GM23248 (cell line): ENCODE measurements at places on chromosomes 1 and 21. TPM values are rescaled to one million over a fixed set of nuclear protein-coding genes. Genes with fewer than 3 reads are reported as not detected.
A peak's percentile ranks its signal among the peaks of the same experiment; 100 is the strongest.

Gene SFN
- total RNA-seq: not detected in 2 replicates

Gene USP25
- total RNA-seq: 36.0 and 41.5 TPM in 2 replicates

Gene PGLYRP3
- not detected in 2 replicates for total RNA-seq

Gene ASCL5
- not detected in 2 replicates for total RNA-seq

Gene ACTL8
- 0.11 TPM in 1 of 2 replicates, not detected in the other for total RNA-seq

DNA sequence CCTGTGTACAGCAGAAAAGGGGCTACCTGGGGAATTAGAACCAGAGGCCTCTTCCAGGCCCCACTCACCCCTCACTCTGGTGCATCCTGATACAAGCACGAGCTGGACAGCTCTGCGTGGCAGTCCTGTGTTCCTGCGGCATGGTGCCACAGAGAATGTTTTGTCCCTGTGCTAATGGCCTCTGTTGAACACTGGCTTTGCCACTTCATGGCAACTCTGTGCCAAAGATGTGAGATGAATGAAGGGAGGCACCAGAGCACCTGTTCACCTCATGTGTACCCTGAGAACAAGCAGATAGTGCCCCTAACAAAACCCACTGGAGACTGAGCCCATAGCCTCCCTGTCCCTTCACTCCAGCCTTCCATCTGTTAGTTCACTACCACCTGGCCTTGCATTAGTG lies 199.3 kb upstream of the COA6 start:
- no peak for DNase-seq

DNA sequence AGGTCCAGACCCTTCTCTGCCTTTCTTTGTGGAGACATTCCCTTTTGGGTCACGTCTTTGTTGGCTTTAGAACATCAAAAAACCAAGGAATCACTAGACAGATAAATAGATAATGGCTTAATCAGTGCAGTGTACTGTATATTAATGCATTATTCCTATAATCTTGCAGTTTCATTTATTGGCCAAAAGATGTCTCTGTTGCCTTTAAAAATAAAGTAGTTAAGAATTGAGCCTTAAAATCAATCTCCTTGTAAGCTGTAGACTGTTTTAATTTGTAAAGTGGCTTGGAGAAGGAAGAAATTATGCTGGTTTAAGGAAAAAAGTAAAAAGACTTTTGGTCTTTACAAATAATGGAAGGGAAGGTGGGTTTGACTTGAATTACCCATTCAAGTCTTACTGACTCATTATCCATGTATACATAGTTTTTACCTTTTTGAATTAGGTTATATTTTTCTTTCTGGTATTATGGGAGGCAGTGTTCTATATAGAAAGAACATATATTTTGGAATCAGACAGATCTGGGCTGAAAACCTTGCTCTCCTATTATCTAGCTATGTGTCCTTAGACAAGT lies 84.6 kb downstream of the VPS13D start:
- DNase-seq: peak; percentile 56

GRCh38 chr1:77797991-77798390 lies 18.5 kb downstream of the MIGA1 start:
- DNase-seq: peak; percentile 24

- DNase-seq: peak; percentile 96
These were observed 135.5 kb downstream of the HIVEP3 start for GRCh38 chr1:41783189-41783639.

DNA sequence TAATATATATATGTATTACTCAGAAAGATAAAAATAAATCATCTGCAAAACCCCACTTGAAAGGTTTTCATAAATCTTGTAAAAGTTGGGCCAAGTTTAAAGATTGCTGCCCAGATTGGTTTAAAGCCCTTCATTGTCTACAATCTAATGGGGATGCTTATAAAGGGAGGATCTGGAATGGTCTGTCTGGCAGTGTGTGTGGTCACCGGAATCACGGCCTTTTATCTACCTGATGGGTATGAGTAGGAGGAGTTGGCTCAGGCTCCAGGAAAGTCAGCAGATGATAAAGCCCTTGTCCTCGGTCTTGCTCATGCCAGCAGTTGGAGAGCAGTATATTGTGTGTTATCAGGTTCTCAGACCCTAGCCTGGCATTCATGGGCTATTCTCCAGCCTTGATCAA lies 197.7 kb downstream of the ROR1 start:
- DNase-seq: no peak

GRCh38 chr1:154837034-154837671 lies 32.9 kb downstream of the KCNN3 start:
- DNase-seq: no peak

- DNase-seq: peak; percentile 14
These were observed 926 bp upstream of the SH3D21 start for GRCh38 chr1:36304970-36305914.

GRCh38 chr1:181608948-181609347 lies 125.6 kb downstream of the CACNA1E start:
- no peak for DNase-seq

GRCh38 chr21:17668479-17669140 lies 55.9 kb upstream of the BTG3 start:
- DNase-seq: no peak

- DNase-seq: no peak
These were observed 52.7 kb upstream of the GPR153 start for GRCh38 chr1:6313393-6314200.

DNA sequence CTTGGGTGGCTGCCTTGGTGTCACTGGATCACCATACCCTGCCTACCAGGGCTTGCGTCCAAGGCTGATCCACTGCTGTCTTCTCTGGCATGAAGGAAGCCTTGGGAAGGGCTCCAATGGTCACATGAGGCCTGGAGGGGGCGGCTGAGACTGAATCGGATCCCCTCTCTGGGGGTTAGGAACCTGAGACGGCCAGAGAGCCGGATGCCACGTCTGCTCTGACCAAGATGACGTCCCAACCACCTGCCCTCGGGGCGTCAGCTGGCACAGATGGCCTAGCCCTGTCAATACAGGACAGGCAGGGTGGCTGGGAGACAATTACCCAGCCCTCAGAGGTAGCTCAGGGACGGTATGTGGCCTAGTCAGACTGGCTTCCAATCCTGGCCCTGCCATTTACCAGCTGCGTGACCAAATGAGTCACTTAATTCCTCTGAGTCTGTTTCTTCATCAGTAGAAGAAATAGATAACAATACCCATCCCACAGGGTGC lies 5.4 kb downstream of the TRIM62 start:
- peak; percentile 79 for DNase-seq
